Renal pelvis (tissue), 12 donors: ENCODE measurements at places on chromosomes 2 and 18. TPM values are rescaled to one million over a fixed set of nuclear protein-coding genes. Genes with fewer than 3 reads are reported as not detected.

GRCh38 chr2:152025678-152026287 lies 73.1 kb downstream of the CACNB4 start:
- peak; percentile 77 for DNase-seq

GRCh38 chr2:98483257-98483861 lies 38.7 kb downstream of the INPP4A start:
- no peak for DNase-seq

DNA sequence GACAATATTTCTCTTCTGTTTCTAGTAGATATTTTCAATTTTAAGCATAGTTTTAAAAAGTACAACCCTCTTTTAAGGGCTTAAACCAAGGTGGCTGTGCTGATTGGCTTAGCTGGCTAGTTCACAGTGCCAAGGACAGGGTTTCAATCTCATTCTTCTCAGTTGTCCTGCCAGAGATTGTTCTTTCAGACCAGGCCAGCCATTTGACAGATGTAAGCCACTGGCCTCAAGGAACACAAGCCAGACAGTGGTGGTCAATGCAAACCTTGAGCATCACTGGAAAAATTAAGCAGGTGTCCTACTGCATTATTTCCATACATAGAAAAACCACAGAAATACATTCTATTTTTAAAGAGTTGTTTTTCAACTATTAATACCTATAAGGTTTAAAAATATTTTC lies 5.9 kb downstream of the RNF103 start:
- no peak for DNase-seq

Gene GPATCH11
- 8.0 TPM for polyA plus RNA-seq

DNA sequence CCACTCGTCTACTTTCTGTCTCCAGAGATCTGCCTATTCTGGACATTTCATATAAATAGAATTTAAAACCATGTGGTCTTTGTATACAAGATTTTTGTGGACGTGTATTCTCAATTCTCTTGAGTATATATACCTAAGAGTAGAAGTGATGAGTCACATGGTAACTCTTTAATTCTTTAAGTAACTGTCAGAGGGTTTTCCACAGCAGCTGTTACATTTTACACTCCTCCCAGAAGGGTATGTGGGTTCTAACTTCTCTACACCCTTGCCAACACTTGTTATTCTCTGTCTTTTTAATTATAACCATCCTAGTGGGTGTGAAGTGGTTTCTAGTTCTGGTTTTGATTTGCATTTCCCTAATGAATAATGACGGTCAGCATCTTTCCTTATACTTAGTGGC lies 70.9 kb downstream of the MAP3K20 start:
- no peak for DNase-seq
